ENCODE measurements at places on chromosomes 3 and 15. TPM values are rescaled to one million over a fixed set of nuclear protein-coding genes. Genes with fewer than 3 reads are reported as not detected.

DNA sequence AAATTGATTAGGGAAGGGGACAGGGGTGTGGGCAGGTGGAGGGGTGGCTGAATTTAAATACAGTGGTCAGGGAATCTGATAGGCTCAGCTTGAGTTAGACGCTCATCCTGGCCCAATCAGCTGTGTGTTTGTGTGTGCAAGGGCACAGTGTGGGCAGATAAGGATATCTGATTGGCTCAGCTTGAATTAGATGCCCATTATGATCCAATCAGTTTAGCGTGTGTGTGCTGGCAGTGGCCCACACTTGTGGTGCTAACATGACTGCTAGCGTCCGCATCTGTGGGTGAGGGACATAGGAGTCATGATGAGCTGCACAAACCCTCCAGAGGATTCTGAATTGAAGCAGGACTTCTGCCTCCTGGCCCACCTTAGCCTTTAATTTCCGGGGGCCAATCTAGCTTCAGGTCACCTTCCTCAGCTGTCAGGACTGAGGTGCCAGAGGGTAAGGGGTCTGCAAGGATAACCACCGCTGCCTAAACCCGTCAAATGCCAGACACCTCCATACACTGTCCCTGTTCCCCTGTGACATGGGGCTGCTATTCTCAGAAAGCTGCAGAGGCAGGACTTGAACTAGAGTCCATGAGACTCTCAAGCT is 97.3 kb downstream of the CORO2B start:
- no peak for DNase-seq
- no peaks in the 10 kb centered on the region for H3K4me1 ChIP-seq
- H3K36me3 ChIP-seq = no peaks in the 10 kb centered on the region
- no peak overlapping the region for H3K27ac ChIP-seq
- no peaks in the 10 kb centered on the region for H3K27me3 ChIP-seq

GRCh38 chr3:26574766-26575165 is 47.8 kb upstream of the LRRC3B start:
- H3K27ac ChIP-seq = no peak overlapping the region
- no peak overlapping the region for H3K4me3 ChIP-seq
- DNase-seq = no peak
- H3K27me3 ChIP-seq = no peaks in the 10 kb centered on the region
- no peaks in the 10 kb centered on the region for H3K36me3 ChIP-seq

GRCh38 chr3:194250098-194251002 is 100.8 kb downstream of the CPN2 start:
- DNase-seq = no peak
- no peaks in the 10 kb centered on the region for H3K36me3 ChIP-seq
- no peak overlapping the region for H3K27ac ChIP-seq
- no peaks in the 10 kb centered on the region for H3K27me3 ChIP-seq
- no peak overlapping the region for H3K4me3 ChIP-seq
- H3K4me1 ChIP-seq = peaks cover 32% of the 10 kb centered on the region

- no peak overlapping the region for H3K4me3 ChIP-seq
- no peaks in the 10 kb centered on the region for H3K27me3 ChIP-seq
- no peaks in the 10 kb centered on the region for H3K36me3 ChIP-seq
- no peaks in the 10 kb centered on the region for H3K4me1 ChIP-seq
- H3K27ac ChIP-seq = no peak overlapping the region
Observed at GRCh38 chr15:37078566-37078965, 21.8 kb downstream of the MEIS2 start.

GRCh38 chr3:107663266-107663665 is 140.5 kb downstream of the BBX start:
- DNase-seq = no peak
- peaks cover 6% of the 10 kb centered on the region for H3K4me1 ChIP-seq
- H3K4me3 ChIP-seq = no peak overlapping the region
- no peaks in the 10 kb centered on the region for H3K27me3 ChIP-seq

- H3K4me1 ChIP-seq = peaks cover 3% of the 10 kb centered on the region
- H3K4me3 ChIP-seq = no peak overlapping the region
- H3K27me3 ChIP-seq = no peaks in the 10 kb centered on the region
Observed at GRCh38 chr3:142228964-142229363, 3.6 kb upstream of the GK5 start.

- H3K4me3 ChIP-seq = peak overlapping the region; percentile 19
- DNase-seq = no peak
- no peaks in the 10 kb centered on the region for H3K36me3 ChIP-seq
- H3K4me1 ChIP-seq = peaks cover 10% of the 10 kb centered on the region
- no peak overlapping the region for H3K27ac ChIP-seq
Observed at GRCh38 chr3:147418808-147419701, 9.9 kb downstream of the ZIC1 start.

SAMD7 gene
- total RNA-seq = not detected

Measured in thyroid gland (tissue), 4 donors.